Naive thymus-derived CD4-positive, alpha-beta T cell (primary cell): ENCODE measurements at places on chromosomes 3 and 15. TPM values are rescaled to one million over a fixed set of nuclear protein-coding genes. Genes with fewer than 3 reads are reported as not detected.

DNA sequence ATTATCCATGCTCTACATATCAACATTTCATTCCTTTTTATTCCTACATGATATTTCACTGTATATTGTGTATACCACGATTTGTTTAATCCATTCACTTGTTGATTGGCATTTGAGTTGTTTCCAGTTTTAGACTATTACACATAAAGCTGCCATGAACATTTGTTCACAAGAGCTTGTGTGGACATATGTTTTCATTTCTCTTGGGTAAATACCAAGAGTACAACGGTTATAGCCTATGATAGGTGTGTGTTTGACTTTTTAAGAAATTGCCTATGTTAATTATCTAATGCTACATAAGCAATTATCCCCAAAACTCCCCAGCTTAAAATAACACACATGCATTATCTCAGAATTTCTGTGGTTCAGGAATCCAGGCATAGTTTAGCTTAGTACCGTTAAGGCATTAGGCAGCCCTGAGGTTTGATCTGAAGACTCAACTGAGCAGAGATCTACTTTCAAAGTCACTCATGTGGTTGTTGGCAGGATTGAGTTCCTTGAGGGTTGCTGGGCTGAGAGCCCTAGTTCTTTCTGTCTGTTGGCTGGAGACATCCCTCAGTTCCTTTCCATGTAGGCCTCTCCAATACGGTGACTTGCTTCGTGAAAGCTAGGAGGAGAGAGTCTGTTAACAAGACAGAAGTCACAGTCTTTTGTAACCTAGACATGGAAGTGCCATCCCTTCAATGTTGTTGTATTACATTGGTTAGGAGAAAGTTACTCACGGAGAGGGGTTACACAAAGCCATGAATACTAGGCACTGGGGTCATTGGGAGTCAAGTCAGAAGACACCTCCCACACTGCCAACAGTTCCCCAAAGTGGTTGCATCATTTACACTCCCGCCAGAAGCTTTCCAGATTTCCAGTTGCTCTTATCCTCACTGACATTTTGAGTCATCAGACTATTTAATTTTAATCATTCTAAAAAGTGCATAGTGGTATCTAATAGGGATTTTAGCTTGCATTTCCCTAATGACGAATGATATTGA is 21.0 kb upstream of the PCSK6 start:
- DNase-seq = no peak

- DNase-seq = no peak
Observed at GRCh38 chr15:100570735-100571313, 31.2 kb downstream of the LINS1 start.

GRCh38 chr15:80015156-80015555 is 44.2 kb upstream of the BCL2A1 start:
- no peak for DNase-seq

DNA sequence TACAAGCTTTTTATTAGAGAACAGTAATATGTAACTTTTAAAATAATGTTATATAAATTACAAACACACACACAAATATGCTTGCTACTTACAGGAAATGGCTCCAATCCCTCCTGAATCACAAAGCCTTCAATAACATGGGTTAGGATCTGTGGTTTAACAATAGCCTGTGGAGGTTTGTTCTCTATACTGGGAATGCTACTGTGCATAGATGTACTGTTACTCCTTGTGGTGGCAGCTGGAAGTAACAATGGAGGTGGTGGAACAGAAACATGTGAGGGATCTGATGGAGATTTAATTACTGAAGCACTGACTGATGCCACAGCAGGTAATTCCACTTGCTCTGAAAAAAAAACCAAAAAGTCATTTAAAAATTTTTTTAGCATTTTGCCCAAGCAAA is 64.4 kb downstream of the PHC3 start:
- DNase-seq = no peak

DNA sequence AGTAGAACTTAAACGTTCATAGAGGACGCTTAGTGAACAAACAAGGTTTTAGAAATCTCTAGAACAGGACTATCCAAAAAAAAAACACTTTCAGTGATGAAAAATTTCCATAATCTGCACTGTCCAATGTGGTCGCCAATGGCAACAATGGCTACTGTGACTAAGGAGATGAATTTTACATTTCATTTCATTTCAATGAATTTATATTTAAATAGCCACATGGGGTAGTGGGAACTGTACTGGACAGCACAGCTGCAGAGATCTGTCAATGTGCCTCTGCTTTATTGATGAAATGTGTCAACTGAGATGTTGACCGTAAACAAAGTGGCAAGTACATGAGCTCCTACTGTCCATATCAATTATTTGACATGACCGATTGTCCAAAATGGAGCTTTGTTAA is 222.5 kb downstream of the MAGI1 start:
- no peak for DNase-seq

The SRGAP3 gene
- 5.9 TPM for total RNA-seq

GRCh38 chr15:40121911-40122638 is 13.4 kb upstream of the BMF start:
- no peak for DNase-seq

GRCh38 chr3:16506884-16507577 is 6.5 kb downstream of the RFTN1 start:
- no peak for DNase-seq

- no peak for DNase-seq
Observed at GRCh38 chr3:197674741-197675562, 61.8 kb downstream of the RUBCN start.

DNA sequence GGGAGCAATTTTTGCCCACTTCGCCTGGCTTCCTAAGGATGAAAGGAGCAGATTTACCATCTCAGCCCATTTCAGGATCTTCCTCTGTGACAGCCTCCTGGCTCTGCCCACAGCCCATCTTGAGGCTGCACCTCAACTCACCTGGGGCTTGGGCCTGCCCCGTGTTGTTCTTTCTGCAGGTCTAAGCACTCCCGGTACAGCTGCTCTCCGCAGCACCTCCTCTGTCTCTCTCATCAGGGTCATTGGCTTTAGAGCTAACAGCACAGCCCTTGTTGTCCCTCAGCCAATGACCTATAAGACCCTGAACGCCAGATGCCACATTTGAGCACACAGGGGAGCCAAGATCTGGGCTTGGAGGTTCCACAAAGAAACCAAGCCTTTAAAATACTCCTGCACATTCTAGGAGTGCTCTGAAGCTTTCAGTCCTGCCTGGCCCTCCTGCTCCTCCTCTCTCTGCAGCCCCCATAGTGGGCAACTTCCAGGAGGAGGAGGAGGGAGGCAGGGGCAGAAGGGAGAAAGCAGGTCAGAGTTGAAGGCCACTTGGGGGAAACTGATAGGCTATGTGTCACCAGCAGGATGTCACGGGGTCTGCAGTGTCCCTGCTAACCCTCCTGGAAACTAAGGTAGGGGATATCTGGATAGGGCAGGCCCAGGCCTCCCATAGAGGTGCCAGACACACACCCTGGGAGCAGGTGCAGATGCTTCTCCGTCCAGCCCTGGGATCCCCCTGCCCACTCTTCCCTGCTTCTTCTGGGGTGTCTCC is 115.6 kb downstream of the ETFA start:
- no peak for DNase-seq

- DNase-seq = peak; percentile 73
Observed at GRCh38 chr3:112734736-112735350, 93.9 kb upstream of the CCDC80 start.

GRCh38 chr15:22956978-22957260 is 23.2 kb downstream of the CYFIP1 start:
- no peak for DNase-seq

DNA sequence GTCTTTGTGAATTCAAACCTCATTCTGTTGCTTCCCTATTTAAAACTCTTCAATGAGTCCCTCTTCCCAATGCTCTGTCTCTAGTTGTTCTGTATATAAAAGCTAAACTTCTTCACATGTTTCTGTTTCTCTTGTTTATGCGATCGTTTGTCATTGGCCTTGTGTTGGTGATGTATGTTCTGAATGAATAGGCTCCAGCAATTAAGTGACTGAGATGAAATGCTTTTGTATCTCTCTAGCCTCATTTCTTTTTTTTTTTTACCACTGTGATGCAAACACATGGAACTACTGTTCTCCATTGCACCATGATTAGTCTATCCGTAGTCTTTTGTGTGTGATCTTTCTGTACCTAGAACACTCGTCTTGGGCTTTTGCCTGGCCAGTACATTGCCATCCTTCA is 380.5 kb upstream of the TPRG1 start:
- DNase-seq = no peak

GRCh38 chr3:14688525-14688924 is 13.6 kb downstream of the C3orf20 start:
- DNase-seq = no peak

DNA sequence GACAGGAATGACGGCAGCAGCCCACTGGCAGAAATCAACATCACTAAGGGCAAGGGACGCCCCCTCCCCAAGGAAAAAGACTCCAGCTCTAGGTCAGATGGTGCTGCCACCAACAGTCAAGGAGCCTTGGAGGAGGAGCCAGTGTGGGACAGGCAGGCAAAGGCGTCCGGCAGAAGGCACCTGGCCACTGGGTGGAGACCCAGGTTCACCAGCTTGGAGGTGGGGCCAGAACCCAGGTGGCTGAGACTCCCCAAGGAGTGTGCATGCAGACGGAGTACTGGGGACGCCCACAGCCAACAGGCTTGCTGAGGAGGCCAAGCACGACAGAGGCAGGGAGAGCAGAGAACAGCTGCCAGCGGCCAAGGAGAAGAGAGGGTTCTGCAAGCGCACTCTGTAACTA is 35.2 kb downstream of the PTPN23 start:
- DNase-seq = no peak

DNA sequence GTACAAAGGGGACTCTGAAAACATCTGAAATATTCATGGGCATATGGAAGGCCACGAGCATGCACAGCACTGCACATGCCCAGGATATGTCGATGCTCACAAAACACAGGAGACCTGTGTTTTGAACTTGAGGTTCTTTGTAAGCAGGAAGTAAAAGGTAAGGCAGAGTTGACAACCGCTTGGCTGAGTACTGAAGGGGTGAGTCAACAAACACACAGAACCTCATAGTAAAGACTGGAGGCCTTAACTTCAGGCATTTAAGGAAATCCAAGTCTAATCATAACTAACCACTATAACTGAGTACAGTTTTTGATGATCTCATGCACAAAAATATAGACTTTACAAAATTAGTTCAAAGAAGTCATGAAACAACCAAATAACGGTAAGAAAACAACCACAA is 80.6 kb downstream of the MYO9A start:
- no peak for DNase-seq

DNA sequence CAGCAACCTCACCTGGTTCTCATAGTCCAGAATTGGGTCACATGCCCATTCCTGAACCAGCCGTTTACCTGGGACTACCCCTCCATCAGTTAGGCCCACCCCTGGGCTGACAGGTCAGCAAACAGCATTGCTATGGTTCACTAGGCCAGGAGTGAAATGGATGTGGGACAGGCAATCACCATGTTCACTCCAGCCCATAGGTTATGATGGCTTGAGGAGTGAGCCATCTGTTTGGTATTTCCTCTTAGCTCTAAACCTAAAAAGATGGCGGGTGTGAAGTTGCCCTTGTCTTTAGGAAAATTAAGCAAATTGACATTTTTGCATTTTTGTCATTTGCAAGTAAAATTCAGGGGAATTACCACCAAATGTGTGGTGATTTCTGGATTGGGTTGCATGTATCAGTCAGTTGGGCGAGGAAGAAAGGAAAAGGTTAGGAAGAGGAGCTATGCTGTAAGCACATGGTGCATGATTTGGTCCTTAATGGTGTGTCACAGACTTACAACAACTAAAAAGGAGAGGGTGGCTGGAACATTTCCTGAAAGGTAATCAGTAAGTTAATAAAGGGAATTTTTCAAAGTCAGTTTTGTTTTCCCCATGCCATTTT is 17.2 kb downstream of the NXPE3 start:
- DNase-seq = no peak

DNA sequence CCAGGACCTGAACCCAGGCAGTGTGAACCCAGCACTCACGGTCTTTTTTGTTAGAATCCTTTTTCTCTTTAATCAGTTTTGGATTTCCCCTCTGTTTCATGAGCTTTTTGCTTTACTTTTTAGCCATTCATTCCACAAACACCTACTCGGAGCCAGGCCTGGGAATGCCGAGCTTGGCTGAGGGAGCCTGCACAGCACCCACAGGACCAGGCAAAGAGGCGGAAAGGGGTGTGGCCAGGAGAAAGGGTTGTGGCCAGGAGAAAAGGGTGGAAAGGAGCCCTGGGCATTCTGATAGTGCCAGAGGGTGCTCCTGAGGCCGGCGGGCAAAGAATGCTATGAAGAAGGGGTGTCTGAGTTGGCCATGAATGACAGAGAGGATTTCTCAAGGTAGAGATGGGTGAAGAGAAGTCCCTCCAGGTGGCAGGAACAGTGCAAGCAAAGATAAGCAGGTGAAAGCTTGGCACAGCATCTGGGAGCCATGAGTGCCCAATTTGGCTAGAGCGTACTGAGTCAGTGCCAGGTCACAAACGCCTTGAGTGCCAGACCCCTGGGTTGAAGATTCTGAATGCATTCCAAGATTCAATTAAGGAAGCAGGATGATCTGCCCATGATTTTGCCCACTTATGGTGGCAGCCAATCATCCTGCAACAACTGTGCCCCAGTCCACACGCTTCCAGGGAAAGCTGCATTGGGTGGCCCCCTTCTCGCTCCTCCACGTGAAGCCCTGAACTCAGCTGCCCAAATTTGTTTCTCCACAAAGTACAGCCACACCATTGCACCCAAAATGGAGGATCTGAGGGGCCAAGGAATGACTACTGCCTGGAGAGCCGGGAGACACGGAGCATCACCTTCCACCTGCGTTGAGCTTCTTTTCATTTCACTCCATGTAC is 157.2 kb downstream of the XXYLT1 start:
- DNase-seq = no peak

- no peak for DNase-seq
Observed at GRCh38 chr3:128077665-128078064, 25.4 kb downstream of the SEC61A1 start.

- no peak for DNase-seq
Observed at GRCh38 chr3:161644891-161645635, 148.5 kb downstream of the OTOL1 start.

GRCh38 chr15:81268881-81269601 is 54.9 kb downstream of the STARD5 start:
- no peak for DNase-seq

The RNF13 gene
- 66.6 TPM for total RNA-seq

The KLF15 gene
- total RNA-seq = not detected

GRCh38 chr3:171049861-171050444 is 23.4 kb upstream of the SLC2A2 start:
- DNase-seq = peak; percentile 8

GRCh38 chr15:49827311-49827710 is 206.5 kb downstream of the DTWD1 start:
- no peak for DNase-seq

- no peak for DNase-seq
Observed at GRCh38 chr3:187698499-187699399, 3.6 kb downstream of the RTP2 start.

GRCh38 chr15:89812011-89812846 is 2.4 kb downstream of the ANPEP start:
- DNase-seq = no peak

The TMEM212 gene
- not detected for total RNA-seq

The SLC22A14 gene
- not detected for total RNA-seq
